ENCODE measurements at places on chromosomes 6 and 20. TPM values are rescaled to one million over a fixed set of nuclear protein-coding genes. Genes with fewer than 3 reads are reported as not detected.

DNA sequence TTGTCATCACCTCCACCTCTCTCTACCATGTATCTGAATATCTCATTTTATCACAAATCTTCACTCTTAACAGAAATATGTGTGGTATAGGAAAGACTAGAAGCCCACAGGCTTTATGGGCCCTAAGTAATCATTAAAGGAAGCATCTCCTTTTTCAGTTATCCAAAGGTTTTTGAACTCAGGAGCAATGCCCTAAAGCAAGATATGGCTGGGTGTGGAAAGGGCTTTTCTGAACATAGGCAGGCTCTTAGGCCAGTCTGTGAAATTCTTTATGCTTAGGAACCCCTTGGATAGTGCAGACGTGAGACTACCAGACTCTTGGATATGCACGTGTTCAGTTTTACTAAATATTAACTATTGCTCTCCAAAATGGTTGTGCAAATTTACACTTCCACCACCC, 99.5 kb downstream of the ADTRP start:
- DNase-seq, result no peak

DNA sequence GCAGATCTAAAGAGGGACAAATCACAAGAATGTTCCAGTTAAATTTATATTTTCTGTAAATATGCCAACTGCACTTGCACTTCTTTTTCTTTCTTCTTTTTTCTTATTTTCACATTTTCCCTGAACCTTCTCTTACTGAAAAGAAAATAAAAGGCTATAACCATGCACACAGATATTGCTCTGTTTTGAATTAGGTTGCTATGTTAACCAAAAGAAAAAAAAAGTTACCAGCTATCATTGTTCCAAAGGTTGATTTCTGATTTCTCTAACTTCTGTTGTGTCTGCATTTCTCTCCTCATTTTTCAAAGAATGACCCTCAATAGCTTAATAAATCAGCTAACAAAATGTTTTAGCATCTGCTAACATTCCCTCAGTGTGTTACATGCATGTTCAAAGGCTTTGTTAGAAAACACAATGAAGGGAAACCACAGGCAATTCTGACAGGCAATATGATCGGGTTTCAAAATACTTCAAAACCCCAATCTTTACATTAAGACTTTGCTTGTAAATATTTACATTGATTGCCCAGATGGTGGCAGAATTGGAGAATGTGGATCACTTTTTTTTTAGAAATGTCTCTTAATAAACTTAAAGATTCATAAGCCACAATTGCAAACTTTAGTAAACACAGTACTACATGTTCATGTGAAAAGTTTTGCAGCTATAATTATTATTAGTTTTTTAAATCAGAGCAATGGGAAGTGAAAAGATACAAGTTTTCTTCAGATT, 928.3 kb upstream of the FLRT3 start:
- DNase-seq, result no peak

- peak; percentile 53 for DNase-seq
Observed at GRCh38 chr6:31180500-31180899, 10.0 kb upstream of the POU5F1 start.

GRCh38 chr20:61205769-61206168, 46.3 kb upstream of the CDH4 start:
- DNase-seq, result no peak

- no peak for DNase-seq
Observed at GRCh38 chr6:4581468-4582385, 194.5 kb upstream of the CDYL start.

GRCh38 chr6:40640599-40641227, 53.5 kb upstream of the LRFN2 start:
- DNase-seq, result no peak

- no peak for DNase-seq
Observed at GRCh38 chr6:75308250-75308988, 23.8 kb upstream of the TMEM30A start.

DNA sequence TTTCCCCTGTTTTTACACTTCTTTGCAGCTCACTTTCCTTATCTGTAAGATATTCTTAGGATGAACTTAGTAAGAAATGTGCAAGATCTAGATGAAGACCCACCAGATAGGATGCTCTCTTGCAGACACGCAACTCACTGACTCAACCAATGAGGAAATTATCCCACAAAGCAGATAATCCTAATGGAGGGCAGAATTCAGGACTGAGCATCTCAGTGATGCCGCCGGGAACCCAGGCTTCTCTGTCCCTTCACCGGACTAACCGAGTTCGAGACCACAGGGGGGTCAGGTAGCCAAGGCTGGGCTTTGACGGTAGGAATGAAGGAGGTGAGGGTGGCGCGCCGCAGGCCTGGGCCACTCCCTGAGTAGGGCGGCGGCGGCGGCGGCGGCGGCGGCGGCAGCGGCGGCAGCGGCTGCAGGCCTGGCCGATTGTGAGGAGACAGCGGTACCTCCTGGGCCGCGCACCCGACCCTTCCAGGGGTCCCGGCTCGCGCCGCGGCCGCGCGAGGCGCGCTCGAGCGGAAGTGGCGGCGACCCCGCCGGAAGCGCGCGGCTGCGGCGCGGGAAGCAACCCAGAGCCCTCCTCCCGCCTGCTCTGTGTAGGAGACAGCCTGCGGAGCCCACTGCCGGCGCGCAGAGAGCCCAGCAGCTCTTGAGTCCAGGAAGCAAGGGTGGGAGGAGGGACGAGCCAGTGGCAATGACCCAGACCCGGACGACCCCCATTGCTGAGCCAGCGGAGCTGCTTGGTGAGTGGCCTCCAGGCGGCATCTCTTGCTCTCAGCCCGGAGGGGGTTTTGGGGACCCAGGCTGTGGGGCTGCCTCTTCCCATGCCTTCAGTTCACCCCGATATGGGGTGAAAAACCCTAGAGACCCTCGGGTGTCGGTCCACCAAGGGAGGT, at the start of gene KHDC1:
Gene KHDC1 (minus strand): TSS at position 526 of the 899 bp plus-strand sequence. CDS start 20,679 bp downstream, outside the sequence.
- DNase-seq, result peak; percentile 79

- DNase-seq, result no peak
Observed at GRCh38 chr6:1377526-1377925, 11.8 kb upstream of the FOXF2 start.

The RBM24 gene
- 6.2 TPM for total RNA-seq

The AIF1 gene
- 6.4 TPM for total RNA-seq

The POPDC3 gene
- total RNA-seq, result 0.27 TPM

The HUS1B gene
- 3.8 TPM for total RNA-seq

The CCN6 gene
- not detected for total RNA-seq

The STX7 gene
- 54.6 TPM for total RNA-seq

The EMILIN3 gene
- total RNA-seq, result 4.8 TPM

The PHACTR3 gene
- total RNA-seq, result 20.1 TPM

The PDRG1 gene
- total RNA-seq, result 5.7 TPM

Measured in cerebellum (tissue), 4 donors.